Ascending aorta (tissue), 2 donors: ENCODE measurements at places on chromosomes 3 and 15.

GRCh38 chr3:132788301-132788671 lies 66.1 kb upstream of the NPHP3 start:
- peak; percentile 69 for DNase-seq

- DNase-seq = no peak
Measured at GRCh38 chr3:46848271-46849044, 14.8 kb downstream of the MYL3 start.

DNA sequence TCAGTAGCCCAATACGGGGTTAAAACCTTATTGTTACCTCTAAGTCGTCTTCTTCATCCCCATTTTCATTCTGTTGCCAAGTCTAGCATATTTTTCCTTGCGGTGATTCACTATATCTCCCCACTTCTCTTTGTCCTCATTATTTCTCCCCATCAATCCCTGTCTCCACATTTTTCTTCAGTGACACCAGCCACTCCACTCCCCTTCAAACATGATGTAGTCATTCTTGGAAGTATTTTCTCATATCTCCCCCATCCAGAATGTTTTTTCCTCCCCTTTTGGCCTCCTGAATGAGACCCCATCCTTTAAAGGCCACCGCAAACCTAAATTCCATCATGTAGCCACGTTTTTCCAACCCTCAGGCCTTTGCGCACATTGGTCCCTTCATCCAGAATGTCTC lies 105.9 kb downstream of the TOP2B start:
- DNase-seq = no peak

DNA sequence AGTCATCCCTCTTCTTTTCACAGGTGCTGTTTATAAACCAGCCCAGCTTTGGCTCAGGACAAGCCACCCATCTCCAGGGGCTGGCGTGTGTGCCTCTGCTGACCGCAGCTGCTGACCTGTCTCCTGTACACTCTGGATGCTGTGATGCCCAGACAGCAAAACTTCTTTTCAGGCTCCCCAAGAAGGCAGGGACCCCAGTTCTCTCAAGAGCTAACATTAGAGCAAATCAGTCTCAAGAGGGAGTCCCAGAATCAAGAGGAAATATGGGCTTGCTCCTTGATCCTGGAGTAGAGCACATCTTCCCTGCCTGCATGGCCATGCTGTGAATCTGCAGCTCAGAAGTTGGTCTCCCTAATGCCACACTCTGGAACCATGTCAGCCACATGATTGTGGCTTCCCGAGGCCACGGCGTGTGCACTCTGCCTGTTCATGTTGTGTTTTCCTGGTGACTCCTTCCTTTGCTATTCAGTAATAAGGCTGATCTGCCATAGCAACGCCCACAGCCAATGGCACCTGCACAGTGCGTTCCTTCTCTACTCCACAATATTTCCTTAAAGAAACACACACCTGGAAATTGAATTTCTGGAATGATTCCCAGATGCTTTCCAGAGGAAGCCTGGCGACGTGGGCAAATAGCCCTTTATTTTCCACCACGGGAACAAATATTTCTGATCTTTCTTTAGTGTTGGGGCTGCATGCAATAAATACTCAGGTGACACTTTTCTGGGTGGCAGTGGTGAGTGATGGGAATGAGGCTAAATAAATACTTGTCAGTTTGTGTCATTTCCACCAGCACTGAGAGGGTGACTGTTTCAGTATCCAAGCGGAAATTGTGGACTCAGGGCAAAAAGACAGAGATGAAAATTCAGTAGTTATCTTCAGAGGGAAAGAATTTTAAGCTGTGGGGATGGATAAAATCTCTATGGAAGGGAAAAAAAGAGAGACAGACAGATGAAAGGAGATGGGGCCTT lies 21.9 kb upstream of the THSD4 start:
- DNase-seq = no peak

- DNase-seq = no peak
Measured at GRCh38 chr3:99071096-99071495, 169.6 kb upstream of the DCBLD2 start.

DNA sequence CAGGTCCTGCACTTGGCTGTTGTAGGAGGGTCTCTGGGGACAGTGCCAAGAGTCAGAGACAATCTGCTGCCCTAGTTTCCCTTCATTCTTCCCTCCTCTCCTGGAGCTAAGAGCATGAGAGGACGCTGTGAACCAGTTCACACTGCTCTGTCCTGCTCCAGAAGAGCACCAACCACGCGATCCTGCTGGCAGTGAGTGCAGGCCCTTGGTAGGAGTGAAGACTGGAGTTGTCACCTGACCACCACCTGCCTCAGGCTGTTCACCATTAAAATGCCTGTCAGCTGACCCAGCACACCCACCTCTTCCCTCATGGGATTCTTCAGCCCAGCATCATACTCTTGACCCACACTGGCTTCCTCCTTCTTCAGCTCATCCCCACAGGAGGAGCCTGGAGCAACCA lies 2.9 kb downstream of the TM6SF1 start:
- DNase-seq = no peak

DNA sequence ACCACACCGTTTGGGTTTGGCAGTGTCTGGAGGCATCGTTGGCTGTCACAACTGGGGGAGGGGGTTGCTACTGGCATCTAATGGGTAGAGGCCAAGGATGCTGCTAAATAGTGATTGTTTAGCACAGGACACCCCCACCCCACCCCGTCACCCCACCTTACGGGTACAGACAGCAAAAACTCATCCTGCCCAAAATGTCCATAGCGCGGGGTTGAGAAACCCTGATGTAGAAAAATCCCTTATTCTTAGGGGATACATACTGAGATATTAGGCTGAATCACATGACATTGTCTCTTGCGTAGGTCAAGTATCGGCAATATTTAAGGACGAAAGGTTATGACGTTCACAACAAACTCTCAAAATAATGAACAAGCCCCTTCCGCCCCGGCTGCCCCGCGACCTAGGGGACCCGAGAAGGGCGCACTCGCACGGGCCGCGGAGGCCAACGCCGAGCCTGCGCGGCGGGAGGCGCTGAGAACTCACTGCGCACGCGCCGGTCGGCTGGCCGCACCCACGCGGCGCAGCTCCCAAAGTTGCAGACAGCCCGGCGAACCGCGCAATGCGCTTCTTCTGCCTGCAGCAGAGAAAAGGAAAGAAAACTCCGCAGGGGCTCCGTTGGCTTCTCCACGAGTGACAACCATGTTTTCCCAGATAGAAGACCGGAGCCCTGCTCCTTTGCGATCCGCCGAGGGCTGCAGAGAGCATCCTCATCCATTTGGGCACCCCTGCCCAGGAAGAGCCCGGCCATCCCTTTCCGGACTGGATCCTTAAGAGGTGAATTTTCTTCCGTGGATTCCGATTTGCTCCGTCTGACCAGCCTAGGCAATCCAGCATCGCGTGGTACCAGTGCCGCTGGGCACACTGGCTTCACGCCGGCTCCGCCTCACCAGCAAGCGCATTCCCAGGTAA lies 136.8 kb upstream of the CCDC54 start:
- peak; percentile 83 for DNase-seq

DNA sequence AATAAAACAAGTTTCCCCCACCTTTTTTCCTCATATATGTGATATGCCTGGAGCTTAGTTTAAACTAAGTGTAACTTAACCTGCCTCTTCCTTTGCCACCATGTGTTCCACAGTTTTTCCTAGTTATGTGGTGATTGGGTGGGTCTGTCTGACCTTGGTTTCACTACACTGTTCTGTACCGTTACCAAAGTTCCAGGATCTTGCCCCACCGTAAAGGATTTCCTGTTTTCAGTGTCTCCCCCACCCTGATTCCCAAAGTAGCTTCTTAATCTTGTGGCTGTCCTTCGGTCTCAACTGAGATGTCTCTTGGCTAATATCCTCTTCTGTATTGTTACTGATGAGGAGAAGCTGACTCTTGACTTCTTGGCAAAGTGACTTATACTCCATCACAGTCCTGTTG lies 6.4 kb upstream of the MGA start:
- DNase-seq = no peak

DNA sequence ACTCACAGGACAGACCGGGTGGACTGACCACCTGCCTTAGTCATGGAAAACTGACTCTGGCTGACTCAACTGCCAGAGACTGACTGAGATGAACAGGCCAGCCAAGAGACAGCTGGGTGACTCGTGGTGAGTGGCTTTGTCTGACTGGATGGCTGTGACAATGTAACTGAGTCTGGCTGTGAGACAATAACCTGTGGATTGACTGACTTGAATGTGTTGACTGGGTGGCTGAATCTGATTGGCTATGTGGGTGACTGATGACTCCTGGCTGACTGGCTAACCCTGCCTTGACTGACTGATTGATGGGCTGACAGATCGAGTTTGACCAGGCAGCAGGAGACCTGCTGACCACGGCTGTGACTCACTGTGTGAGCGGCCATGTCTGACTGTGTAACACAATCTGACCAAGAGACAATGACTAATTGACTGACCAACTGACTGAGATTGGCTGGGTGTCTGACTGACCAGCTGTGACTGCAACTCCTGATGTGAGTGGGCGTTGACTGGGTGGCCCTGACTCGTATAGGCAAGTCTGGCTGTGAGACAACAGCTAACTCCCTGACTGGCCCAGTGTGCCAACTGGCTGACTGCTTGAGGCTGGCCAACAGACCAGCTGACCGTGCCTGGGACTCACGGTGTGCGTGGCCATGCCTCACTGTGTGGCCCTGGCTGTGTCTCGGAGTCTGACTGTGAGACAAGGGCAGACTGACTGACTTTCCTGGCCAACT lies 509.1 kb downstream of the SHQ1 start:
- peak; percentile 73 for DNase-seq

DNA sequence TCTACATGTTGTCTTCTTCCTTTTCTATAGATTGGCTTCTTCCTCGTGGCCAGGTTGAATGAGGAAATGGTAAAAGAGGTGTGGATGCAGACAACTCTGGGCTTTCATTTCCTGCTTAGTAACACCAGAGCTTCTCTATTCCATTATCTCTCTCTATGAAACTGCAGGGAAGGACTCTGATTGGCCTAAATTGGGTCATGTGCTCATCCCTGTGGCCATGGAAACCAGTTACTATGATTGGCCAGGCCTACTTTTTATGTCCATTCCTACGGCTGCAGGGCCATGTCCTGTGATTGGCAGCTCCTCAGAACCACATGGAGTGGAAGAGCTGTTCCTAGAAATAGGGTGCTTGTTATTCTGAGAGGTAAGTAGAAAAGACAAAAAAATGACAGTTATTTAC lies 486.9 kb upstream of the ADAMTS9 start:
- no peak for DNase-seq

DNA sequence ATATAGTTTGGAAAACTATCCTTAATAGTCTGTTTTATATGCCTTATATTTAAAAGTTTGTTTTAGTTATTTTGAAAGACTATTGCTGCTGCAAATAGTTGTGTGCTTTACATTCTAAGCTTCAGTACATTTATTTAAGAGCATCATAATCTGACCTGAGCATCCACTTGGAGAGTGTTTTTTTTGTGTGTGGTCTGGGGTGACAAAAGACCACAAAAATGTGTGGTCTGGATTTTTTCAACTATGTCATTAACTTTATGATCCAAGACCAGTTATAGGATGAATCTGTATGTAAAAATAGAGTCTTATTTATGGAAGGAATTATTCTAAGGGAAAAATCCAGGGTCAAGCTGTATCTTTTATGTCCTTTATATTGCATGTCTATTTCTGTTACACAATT lies 77.4 kb downstream of the SLTM start:
- no peak for DNase-seq
